ENCODE measurements at places on chromosomes 13 and 19.

GRCh38 chr19:1668486-1669270 is 16.3 kb upstream of the TCF3 start:
- DNase-seq: no peak

- DNase-seq: peak; percentile 80
Observed at GRCh38 chr19:44770550-44771257, 7.0 kb upstream of the CBLC start.

DNA sequence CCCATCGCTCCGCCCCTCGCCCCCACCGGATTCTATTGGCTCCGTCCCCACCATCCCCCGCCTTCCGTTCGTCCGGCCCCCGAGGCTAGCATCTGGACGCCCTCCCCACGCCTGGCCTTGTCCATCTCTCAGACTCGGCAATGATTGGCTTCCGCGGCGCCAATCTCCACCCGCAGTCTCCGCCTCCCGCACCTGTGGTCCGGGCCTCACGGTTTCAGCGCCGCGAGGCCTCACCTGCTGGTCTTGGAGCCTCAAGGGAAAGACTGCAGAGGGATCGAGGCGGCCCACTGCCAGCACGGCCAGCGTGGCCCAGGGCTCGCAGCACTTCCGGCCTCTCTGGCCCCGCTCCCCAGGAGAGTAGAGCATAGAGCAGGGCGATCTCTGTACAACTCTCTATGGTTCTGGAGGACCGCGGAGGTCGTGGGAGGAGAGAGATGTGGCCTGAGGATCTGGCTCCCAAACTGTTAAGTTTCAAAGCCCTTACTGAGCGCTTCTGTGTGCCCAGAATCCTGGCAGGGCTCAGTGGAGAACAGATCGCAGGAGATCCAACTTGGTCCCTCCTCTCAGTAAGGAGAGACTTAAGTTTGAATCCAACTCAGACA is at the start of gene ERCC1:
TSS of gene ERCC1 (minus strand) at position 329 of the 602 bp plus-strand sequence. CDS start 543 bp downstream, outside the sequence.
- peak; percentile 89 for DNase-seq

DNA sequence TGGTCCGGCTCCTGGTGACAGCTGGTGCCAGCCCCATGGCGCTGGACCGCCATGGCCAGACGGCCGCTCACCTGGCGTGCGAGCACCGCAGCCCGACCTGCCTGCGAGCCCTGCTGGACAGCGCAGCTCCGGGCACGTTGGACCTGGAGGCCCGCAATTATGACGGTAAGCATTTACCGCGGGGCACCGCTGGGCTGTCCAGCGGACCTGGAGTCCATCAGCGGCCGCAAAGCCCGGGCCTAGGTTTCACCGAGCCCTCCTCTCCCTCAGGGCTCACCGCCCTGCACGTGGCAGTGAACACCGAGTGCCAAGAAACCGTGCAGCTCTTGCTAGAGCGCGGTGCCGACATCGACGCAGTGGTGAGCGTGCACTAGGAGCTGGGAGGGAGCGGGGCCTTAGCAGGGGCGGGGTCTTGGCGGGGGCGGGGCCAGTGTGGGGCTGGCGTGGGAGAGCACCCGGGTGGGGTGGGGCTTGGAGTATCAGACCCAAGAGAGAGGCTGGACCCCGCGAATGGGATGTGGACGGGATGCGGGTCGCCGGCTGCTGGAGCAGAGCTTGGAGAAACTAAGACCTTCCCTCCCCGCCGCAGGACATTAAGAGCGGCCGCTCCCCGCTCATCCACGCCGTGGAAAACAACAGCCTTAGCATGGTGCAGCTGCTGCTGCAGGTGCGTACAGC is 8.7 kb downstream of the BCL3 start:
- peak; percentile 61 for DNase-seq

- no peak for DNase-seq
Observed at GRCh38 chr13:40221460-40222201, 444.8 kb downstream of the FOXO1 start.

DNA sequence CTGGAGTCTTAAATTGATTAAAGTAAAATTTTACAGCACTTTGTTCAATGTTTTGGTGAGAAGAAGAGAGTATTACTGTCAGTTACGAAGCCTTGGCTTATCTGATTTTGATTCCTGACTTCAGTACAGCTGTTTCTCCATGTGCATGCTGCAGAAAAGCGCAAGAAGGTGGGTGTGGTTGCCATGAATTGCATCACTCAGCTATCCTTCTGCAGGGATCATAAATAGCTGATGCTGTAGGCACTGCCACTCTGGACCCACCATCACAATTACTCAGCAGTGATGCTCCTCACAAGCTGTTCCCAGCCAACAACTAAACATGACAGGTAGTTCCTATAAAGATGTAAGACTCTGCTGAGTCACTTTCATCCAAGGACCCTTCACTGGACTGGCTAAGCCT is 321.2 kb downstream of the IRS2 start:
- DNase-seq: no peak

DNA sequence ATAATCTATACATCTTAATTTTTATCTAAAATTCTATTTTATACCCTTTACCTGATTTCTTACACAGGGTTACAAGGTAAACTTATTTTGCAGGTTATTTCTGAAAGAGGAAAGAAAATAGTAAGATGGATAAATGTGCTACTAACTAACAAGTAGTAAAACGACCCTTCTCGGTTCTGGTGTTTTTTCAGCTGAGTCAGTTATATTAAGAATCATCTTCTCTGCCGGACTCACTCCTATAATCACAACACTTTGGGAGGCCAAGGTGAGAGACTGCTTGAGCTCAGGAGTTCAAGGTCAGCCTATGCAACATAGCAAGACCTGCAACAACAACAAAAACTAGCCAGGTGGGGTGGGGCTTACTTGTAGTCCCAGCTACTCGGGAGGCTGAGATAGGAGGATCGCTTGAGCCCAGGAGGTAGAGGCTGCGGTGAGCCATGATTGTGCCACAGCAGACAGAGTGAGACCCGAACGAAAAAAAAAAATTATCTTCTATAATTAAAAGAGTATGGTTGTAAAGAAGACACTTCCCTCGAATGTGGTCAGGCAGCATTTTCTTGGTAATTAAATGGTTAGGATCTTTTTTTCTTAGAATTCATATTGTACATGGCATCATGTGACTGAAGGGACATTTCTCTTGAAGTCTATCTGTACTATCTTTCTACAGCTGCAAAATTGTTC is 27.9 kb upstream of the RCBTB2 start:
- DNase-seq: no peak

GRCh38 chr13:100409132-100409531 is 179.5 kb downstream of the GGACT start:
- no peak for DNase-seq

- no peak for DNase-seq
Observed at GRCh38 chr13:113140677-113141600, 17.5 kb upstream of the PROZ start.

- no peak for DNase-seq
Observed at GRCh38 chr13:103328899-103329298, 262.7 kb upstream of the SLC10A2 start.

- DNase-seq: no peak
Observed at GRCh38 chr13:38366954-38367645, 17.4 kb downstream of the UFM1 start.

- no peak for DNase-seq
Observed at GRCh38 chr13:67158903-67159302, 71.2 kb downstream of the PCDH9 start.

GRCh38 chr13:60175571-60175970 is 11.8 kb upstream of the DIAPH3 start:
- DNase-seq: no peak

DNA sequence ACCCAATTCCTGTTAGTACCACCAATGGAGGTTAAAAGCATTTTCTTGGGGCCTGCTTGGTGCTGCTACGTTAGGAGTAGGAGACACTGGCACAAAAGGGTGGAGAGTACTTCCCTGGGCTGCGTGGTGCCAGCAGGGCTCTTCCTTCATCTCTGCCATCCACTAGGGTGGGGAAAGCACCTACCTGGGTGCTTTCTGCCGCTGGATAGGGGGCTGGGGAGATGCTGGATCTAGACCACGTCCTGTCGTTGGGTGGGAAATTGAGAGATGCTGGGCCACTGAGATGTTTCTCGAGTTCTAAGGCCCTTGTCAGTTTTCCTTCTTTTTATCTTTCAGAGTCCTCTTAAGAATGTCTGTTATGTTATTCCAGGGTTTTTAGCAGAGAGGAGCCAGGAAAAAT is 6.7 kb upstream of the FCGBP start:
- no peak for DNase-seq

GRCh38 chr13:26838821-26839220 is 78.2 kb upstream of the GPR12 start:
- no peak for DNase-seq

- DNase-seq: no peak
Observed at GRCh38 chr13:106752584-106753170, 184.7 kb upstream of the ARGLU1 start.

DNA sequence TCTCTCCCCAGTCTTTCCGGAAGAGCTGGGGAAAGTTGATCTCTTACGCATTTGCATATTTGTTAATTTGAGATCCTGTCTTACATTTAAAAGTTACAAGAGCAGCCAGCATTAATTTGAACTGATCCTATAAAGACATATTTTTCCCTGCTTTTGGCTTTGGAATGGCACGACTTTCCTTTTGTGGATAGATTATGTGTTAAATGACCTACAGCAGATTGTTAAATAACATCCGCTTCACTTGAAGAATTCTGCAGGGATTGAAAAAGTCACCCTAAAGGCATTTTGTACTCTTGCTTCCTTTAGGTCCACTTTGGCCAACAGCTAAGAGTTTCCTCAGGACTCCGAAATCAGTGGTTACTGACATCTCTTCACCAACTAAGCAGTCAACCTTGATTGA is 334.0 kb downstream of the TBC1D4 start:
- no peak for DNase-seq

- no peak for DNase-seq
Observed at GRCh38 chr13:93767917-93768409, 541.4 kb downstream of the GPC6 start.

DNA sequence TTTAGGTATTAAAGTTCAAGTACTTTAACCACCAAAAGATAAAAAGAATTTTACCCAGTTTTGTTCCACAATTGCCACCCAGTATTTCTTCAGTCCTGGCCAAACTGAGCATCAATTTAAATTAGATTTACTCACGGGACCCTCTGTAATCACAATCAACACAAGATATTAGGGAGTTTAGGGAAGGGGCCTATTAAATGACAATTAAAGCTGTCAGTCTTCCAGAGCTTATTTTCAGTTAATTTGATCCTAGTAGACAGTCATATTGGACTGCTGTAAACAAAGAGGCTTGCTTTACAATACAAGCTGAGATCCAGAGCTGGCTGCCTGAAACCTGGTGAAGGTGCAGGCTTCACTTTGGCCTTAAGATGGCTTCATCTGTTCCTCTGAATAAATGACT is 321.2 kb upstream of the NBEA start:
- DNase-seq: no peak

DNA sequence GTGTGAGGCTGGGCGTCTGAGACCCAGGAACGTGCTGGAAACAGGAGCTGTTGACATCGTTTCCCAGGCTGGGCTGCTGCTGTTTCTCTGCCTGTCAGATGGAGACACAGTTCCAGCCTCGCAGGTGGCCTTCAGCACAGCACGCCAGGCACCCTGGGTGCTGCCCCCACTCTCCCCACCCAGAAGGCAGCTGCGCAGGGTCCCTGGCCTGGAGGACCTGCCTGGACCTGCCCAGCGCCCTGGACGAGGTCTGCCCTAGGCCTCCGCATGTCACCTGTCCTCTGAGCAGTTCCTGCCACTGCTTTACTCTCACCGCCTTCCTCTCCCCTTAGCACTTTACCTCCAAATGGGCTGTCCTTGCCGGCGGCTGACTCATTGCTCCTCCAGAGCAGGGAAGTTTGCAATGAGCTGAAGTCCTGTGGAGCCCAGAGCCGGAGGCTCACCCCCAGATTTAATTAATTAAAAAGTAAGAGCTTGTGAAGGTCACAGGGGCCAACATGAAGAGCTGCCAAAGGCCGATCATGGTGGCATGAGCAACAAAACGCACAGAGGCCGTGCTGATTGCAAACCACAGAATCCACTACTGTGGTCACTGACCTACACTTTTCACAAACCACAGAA is 32.2 kb downstream of the C13orf46 start:
- DNase-seq: no peak

- DNase-seq: no peak
Observed at GRCh38 chr13:109101550-109102144, 472.2 kb downstream of the MYO16 start.

GRCh38 chr13:106683179-106683578 is 115.2 kb upstream of the ARGLU1 start:
- DNase-seq: no peak
